ENCODE measurements at places on chromosomes 1 and 21.

- no peak for DNase-seq
Measured at GRCh38 chr21:37455504-37455911, 88.9 kb downstream of the DYRK1A start.

DNA sequence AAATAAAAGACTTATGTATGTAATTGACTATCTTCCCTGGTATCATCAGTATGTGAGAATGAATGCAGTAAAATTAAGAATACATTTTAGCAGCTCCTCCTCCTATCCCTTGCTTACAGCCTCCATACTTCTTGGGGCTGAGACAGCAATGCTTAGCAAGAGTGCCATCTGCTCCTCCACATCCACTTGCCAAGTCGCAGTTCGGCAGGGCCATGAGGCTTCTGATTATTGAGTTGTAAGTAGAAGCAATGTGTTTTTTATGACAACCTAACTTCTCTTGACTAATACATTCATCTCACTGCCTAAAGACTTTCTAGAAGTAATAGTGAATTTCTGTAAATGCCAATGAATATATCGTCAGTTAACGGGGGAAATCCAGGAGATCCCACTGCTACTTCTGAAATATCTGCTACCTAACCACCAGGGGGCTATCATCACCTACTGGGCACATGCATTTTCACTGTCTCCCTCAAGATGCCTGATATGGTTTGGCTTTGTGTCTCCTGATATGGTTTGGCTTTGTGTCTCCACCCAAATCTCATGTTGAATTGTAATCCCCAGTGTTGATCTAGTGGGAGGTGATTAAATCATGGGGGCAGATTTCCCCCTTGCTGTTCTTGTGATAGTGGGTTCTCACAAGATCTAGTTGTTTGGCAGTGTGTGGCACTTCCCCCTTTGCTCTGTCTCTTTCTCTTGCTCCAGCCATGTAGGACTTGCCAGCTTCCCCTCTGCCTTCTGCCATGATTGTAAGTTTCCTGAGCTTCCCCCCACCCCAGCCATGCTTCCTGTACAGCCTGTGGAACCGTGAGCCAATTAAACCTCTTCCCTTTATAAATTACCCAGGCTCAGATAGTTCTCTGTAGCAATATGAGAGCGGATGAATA is 59.6 kb downstream of the EXTL2 start:
- DNase-seq: peak; percentile 7

DNA sequence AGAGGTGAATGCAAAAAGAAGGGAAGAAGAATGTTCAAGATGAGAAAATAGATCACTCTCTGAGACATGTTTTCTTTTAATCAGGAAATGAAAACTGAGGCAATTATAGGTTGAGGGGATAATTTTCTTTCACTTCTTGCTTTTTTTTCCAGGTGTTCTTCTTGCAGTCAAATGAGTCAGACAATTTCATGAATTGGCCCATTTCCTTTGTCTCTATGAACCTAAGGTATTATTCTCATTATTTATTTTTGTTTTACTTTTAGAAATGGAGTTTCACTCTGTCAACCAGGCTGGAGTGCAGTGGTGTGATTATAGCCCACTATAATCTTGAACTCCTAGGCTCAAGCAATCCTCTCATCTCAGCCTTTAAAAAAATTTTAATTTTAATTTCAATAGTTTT is 3.5 kb upstream of the VASH2 start:
- no peak for DNase-seq

- DNase-seq: no peak
Measured at GRCh38 chr1:170853867-170854266, 81.5 kb upstream of the MROH9 start.

DNA sequence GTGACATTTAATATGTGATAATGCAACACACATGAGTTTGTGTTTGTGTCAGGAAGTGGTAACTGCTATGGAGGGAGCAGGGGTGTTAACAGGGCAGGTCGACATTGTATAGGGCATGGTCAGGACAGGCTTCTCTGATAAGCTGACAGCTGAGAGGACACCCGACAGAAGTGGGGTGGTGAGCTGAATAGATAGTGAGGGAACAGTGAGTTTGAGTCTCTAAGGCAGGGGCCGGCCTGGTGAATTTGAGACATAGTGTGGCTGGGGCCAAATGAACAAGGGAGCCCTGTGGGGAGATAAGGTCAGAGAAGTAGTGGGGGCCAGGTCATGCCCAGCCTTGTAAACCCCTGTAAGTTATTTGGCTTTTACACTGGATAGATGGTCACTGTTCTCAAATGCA is 217.4 kb upstream of the KIAA0040 start:
- DNase-seq: no peak

DNA sequence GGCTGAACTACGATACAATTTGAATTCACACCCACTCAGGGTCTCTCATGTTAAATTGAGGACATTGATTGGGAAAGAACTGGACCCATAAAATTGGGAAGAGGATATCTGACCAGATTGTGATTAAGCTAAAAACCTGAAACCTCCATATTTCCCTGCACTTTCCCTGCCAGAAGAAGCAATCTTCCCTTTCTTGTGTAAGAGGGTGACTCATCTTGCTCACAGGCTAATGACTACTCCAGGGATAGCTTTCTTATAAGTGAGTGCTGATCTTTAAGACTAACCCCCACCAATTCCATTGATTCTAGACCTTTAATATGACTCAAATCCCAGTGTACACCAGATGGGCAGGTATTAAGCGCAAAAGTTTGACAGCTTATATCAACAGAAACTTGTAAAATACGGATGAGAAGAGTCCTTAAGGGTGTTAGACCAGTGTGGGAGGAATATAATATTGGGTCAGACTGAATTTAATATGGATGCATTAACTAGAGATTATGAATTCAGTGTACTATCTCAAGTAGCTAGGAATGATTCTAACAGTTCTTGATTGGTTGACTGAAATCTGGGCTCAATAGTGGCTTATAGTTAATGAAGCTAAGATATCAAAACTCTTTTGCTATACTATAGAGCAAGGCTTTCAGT is 12.1 kb upstream of the SGIP1 start:
- peak; percentile 15 for DNase-seq

DNA sequence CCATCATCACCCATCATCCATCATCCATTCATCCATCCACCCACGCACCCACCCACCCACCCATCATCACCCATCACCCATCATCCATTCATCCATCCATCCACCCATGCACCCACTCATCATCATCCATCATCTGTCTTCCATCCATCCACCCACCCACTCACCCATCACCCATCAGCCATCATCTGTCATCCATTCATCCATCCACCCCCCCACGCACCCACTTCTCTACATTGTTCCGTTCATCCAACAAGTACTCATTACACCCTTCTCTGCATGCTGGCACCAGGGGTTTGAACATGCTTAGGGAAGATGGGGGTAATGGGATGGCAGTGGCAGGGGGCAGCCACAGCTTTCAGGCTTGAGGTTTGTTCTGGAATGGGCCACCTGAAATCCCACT is 82.1 kb downstream of the ADARB1 start:
- no peak for DNase-seq

DNA sequence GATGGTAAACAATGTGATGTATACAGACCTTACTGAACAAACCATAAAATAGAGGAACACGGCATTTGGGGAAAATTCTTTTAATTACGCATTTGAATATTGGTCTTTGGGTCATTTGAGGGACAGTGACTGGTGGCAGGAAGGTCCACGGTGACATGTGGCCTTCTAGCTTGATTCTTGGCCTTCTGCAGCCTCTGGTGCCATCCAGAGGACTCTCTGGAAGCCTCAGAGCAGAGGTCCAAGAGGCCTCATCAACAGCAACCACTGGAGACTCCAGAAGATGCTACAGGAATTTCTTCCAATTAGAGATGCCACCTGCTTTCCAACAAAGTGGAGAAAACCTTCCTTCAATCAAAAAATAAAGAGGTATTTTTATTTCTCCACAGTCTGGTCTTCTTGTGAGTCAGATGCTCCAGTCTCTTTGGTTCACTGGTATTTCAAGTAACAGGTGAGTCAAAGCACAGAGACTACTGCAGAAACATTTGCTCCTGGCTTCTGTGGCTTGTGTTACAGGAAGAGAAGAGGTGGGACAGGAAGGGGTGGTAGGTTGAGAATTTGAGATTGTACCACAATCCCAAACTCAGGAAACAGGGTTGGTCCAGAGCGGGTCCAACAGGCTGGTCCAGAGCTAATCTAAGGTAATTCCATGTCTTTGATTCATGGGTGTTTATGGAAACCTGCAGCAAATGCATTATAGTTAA is 2.7 kb upstream of the F5 start:
- no peak for DNase-seq

- no peak for DNase-seq
Measured at GRCh38 chr1:210755991-210756659, 377.8 kb downstream of the KCNH1 start.

DNA sequence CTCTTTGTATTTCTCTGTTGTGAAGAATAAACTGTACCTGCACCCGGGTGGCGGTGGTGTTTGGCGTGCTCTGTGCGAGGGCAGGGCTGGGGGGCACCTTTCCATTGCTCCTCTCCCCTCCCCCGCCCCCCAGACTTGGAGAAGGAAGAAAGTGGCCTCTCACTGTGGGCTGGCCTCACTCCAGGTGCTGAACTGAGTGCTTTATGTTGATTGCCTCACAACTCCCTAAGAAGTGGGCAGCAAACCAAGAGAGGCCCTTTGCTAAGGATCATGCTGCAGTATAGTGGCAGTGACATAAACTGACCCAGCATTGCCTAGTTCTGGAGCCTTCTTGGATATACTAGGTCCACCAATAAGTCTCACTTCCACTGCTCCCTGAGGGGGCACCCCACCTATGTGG is 20.2 kb downstream of the A3GALT2 start:
- no peak for DNase-seq

DNA sequence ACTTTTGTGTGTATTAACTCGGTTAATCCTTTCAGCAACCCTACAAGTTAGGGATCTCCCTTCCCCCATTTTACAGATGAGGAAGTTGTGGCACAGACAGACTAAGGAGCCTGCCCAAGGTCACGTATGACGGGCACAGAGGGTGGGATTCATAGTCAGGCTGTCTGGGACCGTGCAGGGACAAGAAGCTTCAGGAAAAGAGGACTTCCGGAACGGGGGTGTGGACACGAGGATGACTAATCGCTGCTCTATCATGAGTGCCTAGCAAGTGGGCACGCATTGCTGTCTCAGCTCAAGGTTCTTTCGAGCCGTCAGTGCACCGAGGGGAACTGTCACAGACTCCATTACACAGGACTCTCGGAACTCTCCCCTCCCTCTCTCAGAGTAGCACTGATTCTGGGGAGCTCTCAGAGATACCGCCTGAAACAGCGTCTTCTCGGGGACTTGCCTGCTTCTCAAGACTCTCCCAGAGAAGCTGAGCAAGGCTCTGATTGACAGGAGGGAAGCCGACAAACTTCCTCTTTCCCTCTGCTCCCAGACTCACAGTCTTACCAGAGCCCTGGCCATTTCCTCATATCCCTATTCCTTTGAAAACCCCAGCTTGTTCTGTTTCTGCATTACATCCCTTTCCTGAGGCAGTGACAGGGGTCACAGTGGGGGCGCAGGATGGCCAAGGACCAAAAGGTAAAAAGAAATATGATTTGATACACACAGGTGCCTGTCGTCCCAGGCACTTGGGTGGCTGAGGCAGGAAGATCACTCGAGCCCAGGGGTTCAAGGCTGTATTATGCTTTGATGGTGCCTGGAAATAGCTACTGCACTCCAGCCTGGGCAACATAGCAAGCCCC is 14.4 kb downstream of the FHAD1 start:
- peak; percentile 99 for DNase-seq

DNA sequence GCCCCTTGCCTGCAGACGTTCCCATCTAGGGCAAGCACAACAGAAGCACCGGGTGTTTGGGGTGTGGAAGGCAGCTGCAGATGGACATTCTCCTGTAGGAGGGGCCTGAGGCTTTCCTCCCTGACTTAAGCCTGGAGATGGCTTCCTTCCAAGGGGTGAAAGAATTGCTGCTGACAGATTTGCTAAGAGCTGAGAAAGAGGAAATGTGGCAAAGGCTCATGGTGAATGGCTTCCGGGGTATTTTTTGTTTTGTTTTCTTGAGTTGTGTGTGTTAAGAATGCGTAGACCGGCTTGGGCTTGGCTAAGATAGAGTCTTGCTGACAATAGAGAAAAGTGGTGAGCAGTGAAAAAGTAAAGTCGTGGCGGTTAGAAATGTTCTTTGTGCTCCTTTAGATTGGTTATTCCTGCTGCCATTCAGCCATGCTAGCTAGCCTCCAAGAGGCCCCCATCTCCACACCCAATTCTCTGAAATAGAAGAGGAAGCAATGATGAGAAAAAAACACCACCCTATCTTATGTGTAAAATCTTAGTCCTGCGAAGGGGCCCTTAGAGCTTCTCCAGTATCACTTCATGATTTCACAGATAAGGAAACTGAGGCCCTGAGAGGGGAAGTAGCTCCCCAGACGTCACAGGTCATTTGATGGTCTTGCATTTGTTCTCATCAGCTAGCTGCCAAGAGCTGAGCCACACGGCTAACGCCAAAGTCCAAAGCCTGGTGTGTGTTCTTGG is 36.9 kb downstream of the EIF2D start:
- DNase-seq: peak; percentile 97

DNA sequence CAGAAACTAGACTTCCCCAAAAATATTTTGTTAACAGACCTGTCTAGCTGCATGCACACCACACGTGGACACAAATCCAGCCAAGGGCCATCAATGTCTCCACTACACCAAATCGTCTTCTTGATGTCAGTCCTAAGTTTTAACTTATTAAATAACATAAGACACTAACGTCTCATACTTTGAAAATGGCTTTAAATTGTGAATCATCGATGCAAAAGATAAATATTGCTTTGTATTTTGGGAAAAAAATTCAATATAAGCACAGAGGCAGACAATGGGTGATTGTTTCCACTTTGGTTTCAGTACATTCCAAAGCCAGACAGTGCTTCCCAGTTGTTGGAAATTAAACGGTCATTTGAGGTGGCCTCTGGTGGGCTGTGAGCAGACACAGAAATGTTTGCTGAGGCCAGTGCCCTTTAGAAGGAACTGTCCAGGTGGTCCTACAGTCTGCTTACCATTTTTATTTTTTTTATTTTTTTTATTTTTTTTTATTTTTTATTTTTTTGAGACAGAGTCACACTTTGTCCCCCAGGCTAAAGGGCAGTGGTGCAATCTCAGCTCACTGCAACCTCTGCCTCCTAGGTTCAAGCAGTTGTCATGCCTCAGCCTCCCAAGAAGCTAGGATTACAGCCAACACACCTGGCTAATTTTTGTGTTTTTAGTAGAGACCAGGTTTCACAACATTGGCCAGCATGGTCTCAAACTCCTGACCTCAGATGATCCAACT is 1.8 kb upstream of the KIAA2013 start:
- no peak for DNase-seq

GRCh38 chr1:82094136-82094535 is 293.4 kb downstream of the ADGRL2 start:
- no peak for DNase-seq

GRCh38 chr21:42317341-42317741 is 2.1 kb upstream of the TFF3 start:
- no peak for DNase-seq

Measured in inflammatory macrophage (primary cell).